ENCODE measurements at places on chromosomes 16 and 17.

DNA sequence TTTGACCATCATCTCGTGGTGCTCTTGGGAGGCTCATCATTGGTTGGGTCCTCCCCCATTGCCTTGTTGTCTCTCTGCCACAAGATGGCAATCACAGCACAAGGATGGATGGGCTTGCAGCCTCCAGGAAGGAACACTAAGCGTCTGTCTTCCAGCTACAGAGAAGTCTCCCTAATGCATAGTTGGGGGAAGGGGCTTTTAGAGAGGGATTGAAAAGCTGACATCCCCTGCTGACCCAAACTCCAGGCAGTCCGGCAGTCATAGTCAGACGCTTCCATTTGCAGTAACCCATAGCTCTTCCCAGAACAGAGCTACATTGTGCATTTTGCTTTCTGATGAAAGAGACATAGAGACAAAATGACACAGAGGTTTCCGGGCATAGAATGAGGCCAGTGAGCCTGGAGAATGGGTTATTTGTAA is 111.4 kb downstream of the UTP18 start:
- DNase-seq = no peak

DNA sequence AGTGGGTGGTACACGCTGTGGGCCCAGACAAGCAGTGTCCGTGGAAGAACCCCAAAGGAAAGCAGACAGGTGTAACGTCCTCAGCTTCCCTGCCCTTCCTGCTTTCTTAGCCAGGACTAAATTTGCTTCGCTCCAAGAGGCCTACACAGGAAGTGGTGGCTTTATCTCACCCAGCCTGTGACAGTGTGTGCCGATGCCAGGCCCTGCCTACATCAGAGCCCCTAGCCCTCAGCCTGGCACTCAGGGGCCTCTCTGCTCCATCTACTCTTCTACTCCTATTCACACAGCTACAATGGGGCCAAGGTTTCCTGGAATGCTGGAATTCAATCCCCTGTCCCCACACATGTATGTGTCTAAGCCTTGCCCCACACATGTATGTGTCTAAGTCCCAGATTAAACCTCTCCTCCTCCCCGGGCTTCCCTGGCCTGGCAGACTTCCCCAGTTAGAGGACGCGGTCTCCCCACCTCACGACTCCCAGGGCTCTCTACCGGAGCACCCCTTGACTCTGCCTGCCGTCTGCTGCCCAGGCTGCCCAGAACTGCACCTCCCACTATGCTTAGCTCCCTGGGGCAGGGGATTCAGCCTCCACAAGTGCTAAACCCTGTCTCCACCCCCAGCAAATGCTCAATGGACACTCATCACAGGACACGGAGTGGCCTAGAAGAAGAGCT is 8.2 kb downstream of the PGAP3 start:
- DNase-seq = no peak

DNA sequence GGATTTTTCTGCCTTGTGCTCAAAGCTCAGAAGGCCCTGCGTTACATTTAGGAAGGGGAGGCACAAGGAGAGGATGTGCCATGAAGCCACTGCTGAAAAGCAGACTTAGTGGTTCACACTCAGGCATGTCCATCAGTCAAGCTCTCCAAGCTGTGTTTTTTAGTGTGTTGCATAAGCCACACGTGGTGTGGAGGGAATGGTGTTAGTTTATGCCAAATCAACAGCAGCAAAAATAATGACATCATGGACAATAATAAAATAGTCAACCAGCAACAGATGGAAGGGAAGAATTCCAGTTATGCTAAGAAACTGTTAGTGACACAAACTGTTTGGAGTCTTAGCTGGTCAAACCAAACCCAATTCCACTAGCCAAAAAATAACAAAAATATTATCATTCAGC is 438.3 kb downstream of the NPIPA7 start:
- no peak for DNase-seq

- no peak for DNase-seq
Observed at GRCh38 chr16:72068930-72069329, 5.9 kb downstream of the HPR start.

- no peak for DNase-seq
Observed at GRCh38 chr17:45251931-45252330, 10.0 kb downstream of the SPATA32 start.

DNA sequence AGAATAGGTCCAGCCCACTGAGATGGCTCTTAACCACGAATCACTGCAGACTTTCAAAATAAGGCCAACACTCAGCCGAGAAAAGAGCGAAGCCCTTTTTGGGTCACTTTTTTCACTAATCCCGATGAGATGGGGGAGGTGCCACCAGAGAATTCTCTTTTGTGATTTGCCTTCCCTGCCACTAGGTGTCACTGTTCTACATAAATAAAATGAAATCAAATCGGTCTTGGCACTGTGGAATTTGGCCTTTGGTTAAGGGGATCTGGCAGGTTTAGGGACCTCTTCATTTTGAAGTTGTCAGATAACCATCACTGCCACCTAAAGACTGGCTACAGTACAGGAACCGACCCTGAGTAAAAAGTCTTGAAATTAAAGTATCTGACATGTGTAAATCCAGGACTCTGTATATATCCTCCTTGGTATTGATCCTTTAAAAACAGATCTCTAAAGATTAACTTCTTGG is 147.0 kb downstream of the HS3ST4 start:
- DNase-seq = no peak

DNA sequence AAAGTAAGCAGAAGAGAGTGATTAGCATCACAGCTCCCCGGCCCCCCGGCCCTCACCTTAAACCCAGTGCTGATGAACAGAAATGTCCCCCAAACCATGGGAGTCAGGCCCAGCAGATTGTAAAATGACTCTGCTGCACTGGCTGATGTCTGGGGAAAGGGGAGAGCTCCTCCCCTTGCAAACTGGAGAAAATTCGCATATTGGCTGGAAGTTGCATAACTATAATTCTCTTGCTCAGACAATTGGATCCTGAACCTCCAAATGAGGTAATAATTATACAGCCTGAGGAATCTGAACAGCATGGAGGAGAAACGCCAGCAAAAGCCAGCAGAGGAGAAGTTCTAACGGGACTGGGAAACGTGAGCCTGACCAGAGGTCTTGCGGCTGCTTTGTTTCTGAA is 109.7 kb downstream of the C16orf95 start:
- DNase-seq = no peak

DNA sequence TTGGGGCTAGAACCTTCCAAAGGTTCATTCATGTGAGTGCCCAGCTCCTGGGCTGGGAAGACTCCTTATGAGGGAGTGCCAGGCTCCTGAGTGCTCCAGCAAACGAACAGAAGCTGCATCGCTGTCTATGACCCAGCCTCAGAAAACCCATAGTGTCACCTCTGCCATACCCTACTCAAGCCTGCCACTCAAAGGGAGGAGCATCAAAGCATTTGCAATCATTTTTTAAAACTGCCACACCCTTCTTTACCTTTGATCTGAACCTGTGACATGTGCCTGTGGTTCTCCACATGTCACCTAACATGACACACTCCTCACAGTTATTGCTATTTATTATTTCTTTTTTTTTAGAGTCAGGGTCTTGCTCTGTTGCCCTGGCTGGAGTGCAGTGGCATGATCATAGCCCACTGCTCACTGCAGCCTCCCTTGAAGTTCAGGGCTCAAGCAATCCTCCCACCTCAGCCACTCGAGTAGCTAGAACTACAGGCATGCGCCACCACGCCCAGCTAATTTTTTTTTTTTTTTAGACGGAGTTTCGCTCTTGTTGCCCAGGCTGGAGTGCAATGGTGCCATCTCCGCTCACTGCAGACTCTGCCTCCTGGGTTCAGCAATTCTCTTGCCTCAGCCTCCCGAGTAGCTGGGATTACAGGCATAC is 7.3 kb upstream of the KDM8 start:
- DNase-seq = no peak

DNA sequence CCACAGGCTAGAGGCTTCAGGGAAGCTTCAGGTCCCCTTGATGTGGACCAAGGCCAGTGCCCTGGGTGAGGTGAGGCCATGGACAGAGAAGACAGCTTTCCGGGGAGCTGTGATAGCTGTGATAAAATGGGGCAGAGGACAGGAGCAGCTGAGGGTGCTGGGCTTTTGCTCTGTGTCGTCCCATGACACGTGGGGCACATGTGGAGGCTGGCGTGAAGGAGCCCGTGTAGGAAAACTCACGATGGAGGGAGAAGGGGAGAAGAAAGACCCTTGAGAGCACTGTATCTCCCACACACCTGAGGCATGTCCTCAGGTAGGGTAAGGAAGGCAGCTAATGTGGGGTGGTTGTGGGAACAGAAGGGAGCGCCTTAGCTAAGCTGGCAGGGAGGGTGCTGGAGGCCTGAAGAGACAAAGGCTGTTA is 21.3 kb downstream of the B9D1 start:
- no peak for DNase-seq

- no peak for DNase-seq
Observed at GRCh38 chr17:37673386-37673785, 30.1 kb upstream of the DDX52 start.

DNA sequence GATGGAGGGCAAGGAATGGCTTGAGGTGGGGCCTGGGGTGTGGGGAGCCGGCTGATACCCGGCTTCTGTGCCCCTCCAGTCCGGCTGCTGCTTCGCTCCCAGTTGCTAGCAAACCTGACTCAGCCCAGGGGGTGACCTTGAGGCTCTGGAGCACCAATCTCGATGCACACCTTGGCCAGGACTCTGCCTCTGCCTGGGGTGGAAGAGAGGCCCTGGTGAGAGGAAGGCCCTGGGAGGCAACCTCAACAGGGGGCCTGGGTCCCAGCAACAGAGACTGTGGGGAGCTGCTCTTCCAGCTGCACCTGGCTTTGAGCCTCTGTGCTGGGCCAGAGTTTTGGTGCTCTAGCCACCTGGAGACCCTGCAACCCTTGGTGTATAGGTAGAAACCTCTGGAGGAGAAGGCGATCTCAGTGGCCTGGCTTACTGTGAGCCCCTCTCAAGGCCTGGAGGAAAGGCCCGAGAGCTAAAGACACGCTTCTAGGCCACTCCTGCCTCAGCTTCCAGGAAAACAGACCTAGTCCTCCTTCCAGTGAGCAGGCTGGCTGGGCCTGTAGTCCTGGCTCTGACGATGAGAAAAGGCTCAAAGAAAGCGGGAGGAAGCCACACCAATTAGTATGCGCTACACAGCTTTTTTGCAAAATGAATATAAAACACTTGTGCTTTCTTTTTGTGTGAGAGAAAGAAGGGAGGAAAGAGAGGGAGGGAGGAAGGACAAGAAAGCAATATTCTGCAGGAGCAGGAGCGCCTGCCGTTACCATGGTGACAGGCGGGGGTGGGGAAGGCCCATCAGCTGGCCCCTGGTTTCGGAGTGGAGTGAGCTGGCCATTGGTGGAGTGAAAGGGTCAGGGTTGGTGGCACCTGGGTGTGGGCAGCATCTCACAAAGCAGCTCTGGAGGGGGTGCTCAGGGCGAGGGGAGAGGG is 51.0 kb downstream of the VAC14 start:
- no peak for DNase-seq

DNA sequence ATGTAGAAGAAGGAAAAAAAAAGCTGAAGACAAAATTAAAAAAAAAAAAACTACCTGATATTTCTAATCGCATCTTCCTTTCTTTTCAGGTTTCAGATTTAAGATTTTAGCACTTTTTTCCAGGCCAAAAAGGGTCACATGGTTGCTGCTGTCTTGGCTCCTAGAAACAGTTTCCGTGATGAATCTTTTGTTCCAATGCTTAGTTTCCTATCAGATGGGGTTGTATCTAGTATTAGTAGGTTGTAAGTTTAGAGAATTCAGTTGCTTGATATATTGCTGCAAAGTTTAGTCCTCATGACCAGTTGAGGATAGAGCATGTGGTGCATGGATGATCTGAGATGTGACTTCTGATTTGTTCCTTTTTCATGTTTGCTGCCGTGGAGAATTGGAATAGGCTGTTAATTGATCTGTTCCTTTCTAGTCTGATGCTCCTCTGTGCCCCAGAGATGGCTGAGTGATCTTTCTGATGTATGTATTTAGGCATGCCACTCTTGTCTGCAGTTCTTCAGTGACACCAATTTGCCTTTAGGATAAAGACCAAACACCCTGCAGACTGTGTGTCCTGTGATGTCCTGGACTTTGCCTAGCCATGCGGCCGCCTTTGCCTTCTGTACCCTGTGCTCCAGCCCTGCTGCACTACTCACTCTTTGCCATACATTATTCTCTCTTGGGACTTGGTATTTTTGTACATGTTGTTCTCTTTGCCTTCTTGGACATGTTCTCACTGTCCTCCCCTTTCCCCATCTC is 94.0 kb downstream of the MRTFB start:
- no peak for DNase-seq

- DNase-seq = no peak
Observed at GRCh38 chr16:11890231-11890965, 25.4 kb downstream of the GSPT1 start.

DNA sequence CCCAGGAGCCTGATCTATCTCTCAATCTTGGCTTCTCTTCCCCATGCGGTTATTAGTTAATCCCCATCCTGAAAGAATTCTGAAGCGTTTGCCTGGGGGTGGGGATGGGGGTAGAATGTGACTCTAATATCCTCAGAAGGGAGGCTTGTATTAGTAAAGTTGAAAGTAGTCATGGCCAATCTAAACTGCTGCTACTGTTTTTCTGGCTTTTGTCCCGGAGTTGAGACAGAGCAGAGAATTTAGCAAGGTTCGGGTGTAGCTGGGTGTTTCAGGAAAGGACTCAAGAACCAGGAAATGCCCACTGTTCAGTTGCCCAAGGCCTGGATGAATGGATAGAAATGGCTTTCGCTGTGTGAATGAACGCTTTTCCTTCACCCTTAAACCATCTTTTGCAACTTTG is 17.6 kb upstream of the ITGAM start:
- DNase-seq = no peak

DNA sequence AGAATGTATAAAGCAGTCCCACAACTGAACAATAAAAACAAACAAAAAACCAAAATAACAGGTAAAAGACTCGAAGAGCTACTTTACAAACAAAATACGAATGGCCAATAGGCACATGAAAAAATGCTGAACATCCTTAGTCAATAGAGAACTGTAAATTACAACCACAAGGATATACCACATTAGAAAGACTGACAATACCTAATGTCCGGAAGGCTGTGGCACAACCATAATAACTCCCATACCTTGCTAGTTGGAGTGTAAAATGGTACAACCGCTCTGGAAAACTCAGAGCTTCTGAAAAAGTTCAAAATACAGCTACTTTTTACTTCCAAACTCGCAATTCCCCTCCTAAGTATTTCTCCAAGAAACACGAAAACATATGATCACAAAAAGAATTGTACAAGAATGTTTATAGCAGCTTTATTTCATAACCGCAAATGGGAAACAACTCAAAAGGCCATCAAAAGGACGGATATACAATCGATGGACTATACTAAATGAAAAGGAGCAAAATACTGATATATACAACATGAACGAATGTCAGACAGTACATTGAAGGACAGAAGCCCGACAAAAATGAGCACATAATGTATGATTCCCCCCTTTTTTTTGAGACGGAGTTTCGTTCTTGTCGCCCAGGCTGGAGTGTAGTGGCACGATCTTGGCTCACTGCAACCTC is 2.3 kb downstream of the TP53 start:
- DNase-seq = no peak

GRCh38 chr16:89620406-89620841 is 7.0 kb downstream of the DPEP1 start:
- DNase-seq = no peak

Measured in omental fat pad (tissue), 4 donors.